ENCODE measurements at places on chromosomes 16 and 17.
A peak's percentile ranks its signal among the peaks of the same experiment; 100 is the strongest.

GRCh38 chr17:50359998-50360461, 13.0 kb downstream of the MRPL27 start:
- DNase-seq, result no peak

GRCh38 chr17:48715496-48716399, 6.6 kb downstream of the PRAC1 start:
- DNase-seq, result no peak

DNA sequence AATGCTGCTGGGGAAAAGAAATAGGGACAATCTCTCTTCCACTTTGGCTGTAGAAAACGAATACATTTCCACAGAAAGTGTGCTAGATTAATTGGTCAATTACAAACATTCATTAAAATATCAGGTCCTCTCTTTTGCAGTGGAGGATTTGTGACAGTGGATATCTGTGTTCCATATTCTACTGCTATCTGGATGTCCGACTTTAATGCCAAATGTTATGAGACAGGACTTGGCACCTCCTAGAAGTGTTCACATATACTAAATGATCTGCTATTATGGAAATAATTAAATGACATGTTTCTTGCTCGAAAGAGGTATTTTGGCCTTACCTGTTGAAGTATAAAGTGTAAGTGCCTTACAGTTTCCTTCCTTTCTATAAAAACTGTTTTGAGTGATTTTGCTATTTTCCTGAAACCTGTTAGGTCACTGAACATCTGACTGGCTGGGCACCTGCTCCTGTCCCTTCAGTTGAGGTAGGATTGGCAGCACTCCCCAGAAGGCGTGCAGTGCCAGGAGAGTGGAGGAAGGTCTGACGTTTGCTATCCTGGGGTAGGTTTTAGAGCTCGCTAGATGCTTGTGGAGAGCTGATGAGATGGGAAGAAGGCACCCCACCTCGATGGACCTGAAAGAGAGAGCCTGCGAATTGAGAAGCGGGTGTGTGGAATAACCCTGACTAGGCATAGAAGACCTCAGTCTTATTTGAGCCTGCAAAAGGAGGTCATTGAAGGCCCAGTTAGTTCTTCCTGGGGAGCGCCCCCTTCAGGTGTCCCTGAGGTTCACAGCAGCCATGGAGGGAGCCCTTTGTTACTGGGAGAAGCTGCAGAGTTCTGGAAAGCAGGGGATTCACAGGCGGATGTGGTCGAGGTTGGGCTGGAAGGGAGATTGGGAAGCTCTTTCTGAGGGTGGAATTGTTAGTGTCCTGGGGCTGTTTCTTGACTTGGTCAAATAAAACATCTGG, 159.4 kb upstream of the ZNF267 start:
- DNase-seq, result no peak

GRCh38 chr17:75854101-75854748, 910 bp downstream of the WBP2 start:
- no peak for DNase-seq

DNA sequence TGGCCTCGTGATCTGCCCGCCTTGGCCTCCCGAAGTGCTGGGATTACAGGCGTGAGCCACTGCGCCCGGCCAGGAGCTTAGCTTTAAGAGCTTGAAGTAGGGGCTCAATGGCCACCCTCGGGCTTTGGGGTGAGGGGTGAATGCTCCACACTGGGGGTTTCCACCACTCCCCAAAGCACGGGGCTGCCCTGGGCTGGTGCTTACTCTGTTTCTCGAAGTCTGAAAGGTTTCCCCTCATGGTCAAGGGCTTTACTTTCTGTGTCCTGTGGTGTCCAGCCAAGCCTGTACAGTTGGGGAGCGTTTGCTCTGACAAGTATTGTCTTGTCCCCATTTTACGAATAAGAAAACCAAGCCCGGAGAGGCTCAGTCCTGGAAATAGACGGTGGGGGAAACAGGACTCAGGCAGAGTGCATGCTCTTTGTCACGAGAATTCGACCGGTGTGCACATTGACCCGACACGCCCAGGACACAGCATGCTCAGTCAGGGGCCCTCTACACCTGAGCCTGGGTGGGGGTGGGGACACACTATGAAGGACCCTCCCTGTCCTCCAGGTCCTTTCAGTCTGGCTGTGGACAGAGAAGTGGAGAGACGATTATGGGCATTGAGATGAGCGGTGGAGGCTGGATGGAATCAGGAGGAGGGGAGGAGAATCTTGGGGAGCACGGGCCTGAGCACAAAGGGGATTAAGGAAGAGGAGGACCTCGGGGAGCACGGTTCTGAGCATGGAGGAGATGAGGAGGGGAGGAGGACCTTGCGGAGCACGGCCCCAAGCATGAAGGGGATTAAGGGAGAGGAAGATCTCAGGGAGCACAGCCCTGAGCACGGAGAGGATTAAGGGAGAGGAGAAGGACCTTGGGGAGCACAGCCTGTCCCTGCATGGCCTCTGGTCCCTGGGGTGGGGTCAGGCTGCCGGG, 7.5 kb downstream of the CD7 start:
- DNase-seq, result no peak

GRCh38 chr16:89344458-89344834, 126.9 kb downstream of the ZNF778 start:
- DNase-seq, result no peak

GRCh38 chr16:10589109-10589508, 8.7 kb upstream of the EMP2 start:
- DNase-seq, result no peak

GRCh38 chr17:56110463-56111135, 42.7 kb upstream of the ANKFN1 start:
- no peak for DNase-seq

GRCh38 chr17:72056155-72056554, 64.7 kb upstream of the SOX9 start:
- DNase-seq, result no peak

DNA sequence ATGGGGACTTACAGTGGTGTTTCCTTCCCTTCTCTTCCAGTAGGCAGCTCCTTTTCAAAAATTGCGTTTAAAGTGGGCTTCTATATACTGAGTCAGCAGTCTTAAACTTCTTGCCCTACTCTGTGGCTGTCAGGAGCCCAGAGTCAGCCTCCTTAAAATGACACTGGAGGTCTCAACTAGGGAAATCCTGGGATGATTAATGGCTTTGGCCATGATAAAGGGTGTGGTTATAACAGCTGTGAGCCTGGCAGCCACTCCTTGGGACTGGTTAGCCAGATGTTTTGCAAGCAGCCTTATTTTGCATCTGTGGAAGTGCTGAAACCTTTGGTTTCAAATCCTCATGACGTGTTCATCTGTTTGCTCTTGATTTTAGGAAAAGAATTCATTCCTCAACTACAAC, 25.0 kb downstream of the TAC4 start:
- no peak for DNase-seq

DNA sequence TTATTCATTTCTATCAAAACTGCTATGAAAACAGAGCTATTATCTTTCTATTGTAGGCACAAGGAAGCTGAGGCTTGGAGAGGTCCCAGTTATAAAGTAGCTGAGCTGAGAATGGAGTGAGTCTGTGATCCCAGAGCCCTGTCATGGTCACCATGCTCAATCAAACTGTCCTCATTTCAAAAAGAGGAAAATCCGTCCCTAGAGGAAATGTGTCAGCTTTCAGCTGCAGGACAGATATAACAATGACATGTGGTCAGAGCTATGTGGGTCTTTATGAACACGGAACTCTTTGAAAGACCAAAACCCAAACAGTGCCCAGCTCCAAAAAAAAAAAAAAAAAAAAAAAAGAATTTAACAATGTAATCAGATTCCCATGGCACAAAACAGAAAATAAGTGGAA, 266.1 kb downstream of the XYLT1 start:
- no peak for DNase-seq

DNA sequence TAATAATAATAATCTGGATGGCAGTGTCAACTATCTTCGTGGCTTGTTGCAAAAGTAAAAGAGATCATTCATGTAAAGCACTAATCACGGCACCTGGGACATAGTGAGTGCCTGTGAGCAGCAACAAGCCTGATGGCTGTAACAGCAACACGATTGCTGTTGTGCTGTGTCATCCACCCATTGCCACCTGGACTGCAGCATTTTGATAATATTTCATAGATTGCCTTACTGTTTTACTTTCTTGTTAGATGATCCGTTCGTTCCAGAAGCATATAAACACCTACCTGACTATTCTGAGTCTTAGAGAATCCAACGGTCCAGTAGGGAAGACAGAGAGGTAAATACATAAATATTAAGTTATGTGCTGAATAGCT, 3.1 kb upstream of the MRPS23 start:
- no peak for DNase-seq

DNA sequence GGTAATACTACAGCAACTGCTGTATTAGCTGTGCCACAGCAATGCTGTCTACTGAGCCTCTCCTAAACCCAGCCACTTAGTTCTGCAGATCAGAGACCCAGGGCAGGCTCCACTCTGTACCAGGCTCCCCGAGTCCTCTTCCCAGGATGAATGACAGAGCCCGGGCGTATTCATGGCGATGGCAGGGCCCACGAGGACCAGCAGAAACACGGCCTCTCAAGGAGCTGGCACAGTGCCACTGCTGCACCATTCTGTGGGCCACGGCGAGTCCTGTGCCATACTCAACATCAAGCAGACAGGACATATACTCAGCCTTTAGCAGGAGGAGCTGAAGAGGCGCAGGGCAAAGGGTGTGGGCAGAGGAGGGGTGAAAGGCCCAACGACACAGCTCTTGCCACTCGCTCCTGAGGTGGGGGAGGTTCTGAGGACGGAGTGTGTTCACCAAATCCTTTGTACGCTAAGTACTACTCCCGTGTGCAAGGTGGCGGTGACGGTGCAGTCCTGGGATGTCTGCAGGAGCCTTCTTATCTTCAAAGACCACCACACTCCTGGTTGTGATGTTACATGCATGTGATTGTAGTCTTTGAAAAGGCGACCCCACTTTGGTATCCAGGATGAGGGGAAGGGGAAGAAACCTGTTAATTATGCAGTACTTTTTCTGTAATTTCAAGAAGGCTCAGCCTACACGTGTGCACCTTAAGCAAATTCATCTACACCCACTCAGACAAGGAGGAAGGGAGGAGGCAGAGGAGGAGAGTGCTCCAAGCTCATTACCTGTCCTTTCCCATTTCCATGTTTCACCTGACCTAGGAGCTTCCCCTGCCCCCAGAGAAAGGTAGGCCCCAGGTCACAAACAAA, 98.0 kb downstream of the AMFR start:
- no peak for DNase-seq

GRCh38 chr16:2175454-2175853, 19.9 kb downstream of the TRAF7 start:
- no peak for DNase-seq

DNA sequence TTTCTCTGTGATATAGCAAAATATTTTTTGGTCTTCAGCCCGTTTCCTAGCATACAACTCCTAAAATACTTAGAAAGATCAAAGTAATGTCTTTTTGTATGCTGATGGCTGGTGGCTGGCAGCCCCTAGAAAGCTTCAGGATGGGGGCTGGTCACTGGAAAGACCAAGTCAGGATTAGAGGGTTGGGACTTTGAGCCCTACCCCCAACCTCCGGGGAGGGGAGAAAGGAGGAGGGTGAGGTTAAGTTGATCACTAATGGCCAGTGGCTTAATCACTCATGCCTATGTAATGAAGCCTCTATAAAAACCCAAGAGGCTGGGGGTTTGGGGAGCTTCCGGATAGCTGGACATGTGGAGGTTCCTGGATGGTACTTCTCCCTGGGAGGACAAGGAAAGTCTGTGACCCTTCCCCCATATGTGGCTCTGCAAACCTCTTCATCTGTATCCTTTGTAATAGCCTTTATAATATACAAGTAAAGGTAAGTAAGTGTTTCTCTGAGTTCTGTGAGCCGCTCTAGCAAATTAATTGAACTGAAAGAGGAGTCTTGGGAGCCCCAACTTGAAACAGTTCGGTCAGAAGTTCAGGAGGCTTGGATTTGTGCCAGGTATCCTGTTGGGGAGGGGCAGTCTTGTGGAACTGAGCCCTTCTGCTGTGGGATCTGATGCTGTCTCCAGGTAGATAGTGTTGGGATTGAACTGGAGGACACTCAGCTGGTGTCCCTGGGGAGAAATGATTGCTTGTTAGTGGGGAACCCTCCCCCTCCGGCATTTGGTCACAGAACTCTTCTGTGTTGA, 3.5 kb downstream of the SLC7A6 start:
- no peak for DNase-seq

DNA sequence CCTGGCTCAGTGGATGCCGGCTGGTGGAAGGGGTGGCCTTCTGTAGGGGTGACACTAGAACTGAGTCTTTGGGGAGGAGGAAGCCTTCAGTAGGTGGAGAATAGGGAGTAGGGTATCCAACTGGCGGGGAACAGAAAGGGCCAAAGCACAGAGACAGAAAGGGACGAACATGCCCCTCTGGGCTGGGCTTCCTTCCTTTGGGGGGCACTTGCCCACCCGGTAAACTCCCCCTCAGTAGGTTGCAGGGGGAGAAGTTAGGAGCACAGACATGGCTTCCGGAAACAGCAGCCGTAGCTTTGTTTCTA, 774 bp downstream of the ENGASE start:
- peak; percentile 14 for DNase-seq

- DNase-seq, result no peak
These were observed 2.9 kb downstream of the GSDMB start for GRCh38 chr17:39915559-39915958.

DNA sequence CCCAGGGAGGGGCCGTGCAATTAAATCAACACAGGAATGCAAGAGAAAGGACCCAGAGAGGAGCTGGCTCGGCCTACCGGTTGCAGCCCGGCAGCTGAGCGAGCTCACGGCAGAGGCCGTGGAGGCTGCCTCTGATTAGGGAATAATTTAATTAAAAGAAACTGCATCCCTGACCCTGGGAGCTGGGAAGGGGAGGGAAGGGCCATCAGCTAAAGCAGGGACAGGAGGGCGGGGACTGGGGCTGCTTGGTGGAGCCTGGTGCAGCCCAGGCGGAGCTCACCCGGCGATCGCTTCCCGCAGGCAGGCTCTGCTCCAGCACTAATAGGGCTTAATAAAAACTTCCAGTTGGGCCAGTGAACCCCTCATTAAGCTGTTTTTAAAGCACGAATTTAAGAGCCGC, 43.4 kb downstream of the LMF1 start:
- no peak for DNase-seq

GRCh38 chr16:57606847-57607501, 21.5 kb upstream of the ADGRG1 start:
- no peak for DNase-seq

GRCh38 chr16:67555795-67556212, 6.5 kb upstream of the CTCF start:
- peak; percentile 81 for DNase-seq

DNA sequence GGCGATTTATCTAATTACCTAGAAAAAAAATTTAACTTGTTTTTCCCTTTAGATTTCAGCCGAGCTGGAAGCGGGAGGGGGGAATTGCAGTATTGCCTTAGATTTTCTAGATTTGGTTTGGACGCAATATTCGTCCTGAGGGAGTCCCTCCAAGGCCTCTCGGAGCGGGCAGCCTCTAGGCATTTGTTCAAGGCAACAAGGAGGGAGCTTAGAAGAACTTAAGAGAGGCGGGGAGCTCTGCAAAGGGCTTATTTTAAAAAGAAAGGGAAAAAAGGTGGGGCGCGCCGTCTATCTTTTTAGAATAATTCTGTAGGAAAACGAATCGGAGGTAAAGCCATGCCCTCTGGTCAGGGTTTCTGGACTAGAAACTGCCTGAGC, 407 bp upstream of the TMEM94 start:
- DNase-seq, result no peak

Measured in activated CD4-positive, alpha-beta T cell treated with anti-CD3 and anti-CD28 coated beads, Interleukin-2, amount 50 U/mL, for 16 hours (primary cell).